Daoy (cell line): ENCODE measurements at places on chromosomes 11 and 22.

DNA sequence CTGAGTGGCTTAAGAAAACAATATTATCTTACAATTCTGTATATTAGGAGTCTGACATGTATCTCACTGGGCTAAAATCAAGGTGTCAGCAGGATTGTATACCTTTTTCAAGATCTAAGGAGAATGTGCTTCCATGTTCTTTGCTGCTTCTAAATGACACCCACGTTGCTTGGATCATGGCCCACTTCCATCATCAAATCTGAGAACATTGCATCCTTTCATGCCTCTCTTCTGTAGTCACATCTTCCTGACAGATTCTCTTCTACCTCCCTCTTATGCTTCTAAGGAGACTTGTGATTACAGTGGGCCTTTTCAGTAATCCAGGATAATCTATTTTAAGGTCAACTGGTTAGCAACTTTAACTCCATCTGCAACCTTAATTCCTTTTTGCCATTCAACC lies 499.4 kb downstream of the FAM181B start:
- no peak for DNase-seq

DNA sequence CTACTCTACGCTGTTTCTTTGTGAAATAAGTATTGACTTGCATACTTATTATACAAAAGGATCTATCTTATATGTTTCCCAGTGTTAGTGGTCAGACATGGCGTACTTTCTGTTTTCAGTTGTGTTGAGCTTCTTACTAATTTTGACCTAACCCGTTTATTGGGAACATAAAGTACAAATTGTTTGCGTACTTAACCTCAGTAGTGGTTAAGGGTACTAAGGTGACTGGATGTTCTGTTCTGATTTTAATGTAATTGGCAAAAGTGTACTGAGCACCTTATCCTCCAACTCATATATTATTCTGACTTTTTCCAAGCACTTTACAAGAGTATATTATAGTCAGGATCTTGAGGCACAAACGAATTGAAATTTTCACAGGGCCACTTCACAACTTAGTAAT lies 17.2 kb downstream of the TBCEL start:
- no peak for DNase-seq

GRCh38 chr22:42769574-42770447 lies 49.1 kb upstream of the A4GALT start:
- DNase-seq, result peak; percentile 74

DNA sequence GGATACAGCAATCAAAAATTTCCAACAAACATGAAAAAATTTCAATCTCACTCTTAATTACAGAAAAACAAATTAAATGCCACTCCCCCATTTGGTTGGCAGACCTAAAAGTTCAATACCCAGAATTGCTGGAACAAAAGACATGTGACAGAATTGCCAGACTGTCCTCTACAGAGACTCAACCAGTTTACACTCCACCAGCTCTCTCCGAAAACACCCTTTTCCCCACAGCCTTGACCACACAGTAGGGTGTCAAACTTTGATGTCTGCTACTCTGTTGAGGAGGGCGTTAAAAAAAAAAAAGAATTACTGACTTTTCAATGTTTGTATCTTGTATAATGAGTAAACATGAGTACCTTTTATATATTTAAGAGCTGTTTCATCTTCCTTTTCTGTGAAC lies 44.7 kb upstream of the YPEL1 start:
- no peak for DNase-seq

DNA sequence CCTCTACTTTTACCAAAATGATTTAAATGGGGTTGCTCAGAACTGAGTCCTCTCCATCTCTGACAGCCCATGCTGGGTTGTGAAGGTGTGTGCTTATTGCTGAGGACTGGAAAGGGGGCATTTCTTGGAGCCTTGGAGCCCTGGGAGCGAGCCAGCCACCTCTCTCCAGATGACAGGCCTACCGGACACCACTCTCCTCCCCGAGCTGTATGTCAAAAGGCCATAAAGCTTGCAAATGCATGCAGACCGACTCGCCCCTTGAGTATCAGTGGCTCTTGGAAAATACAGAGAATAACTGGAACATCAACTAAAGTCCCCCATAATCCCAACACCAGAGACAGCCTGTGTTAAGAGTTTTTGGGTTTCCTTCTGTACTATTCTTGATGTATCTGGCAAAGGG lies 67.9 kb upstream of the PITPNB start:
- no peak for DNase-seq

DNA sequence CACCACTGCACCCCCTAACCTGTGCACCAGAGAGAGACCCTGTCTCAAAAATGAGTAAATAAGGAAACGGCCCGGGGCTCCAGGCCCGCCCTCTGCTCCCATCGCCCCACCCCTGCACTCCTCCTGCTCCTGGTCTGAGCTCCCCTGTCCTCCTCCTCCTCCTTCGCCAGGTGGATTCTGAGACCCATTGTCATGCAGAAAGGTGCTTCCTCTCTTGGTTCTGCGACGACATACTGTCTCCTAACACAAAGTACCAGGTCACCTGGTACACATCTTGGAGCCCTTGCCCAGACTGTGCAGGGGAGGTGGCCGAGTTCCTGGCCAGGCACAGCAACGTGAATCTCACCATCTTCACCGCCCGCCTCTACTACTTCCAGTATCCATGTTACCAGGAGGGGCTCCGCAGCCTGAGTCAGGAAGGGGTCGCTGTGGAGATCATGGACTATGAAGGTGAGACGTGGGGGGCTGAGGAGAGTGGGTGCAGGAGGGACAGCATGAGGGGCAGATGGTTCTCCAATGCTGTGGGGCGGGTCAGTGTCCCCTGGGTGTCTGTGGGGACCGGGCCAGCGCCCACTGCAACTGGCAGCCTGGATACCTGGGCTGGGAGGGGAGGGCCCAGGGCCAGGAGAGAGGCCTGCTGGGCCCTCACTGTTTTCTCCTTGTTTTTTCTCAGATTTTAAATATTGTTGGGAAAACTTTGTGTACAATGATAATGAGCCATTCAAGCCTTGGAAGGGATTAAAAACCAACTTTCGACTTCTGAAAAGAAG lies 3.1 kb upstream of the APOBEC3D start:
- no peak for DNase-seq

- DNase-seq, result no peak
These were observed 2.2 kb downstream of the LAYN start for GRCh38 chr11:111542606-111543275.

GRCh38 chr11:128398517-128399250 lies 188.7 kb downstream of the ETS1 start:
- DNase-seq, result no peak
